ENCODE measurements at places on chromosomes 16 and 17.

GRCh38 chr16:53098526-53099317, 43.9 kb downstream of the CHD9 start:
- DNase-seq = no peak

- no peak for DNase-seq
Measured at GRCh38 chr16:81544261-81544660, 99.7 kb downstream of the CMIP start.

DNA sequence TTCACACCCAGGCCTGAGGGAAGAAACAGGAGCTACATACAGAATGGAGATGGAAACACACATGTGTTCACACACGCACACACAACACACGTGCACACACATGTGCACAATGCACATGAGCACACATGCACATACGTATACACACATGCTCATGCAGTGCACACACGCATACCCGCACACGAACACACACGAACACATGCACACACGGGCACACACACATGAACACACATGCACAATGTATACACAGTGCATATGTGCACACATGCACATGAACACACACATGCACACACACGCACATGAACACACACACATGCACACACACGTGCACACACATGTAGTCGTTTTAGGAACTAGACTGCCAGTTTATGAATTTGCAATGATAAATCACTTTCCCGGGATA, 49.3 kb upstream of the CDR2 start:
- no peak for DNase-seq

DNA sequence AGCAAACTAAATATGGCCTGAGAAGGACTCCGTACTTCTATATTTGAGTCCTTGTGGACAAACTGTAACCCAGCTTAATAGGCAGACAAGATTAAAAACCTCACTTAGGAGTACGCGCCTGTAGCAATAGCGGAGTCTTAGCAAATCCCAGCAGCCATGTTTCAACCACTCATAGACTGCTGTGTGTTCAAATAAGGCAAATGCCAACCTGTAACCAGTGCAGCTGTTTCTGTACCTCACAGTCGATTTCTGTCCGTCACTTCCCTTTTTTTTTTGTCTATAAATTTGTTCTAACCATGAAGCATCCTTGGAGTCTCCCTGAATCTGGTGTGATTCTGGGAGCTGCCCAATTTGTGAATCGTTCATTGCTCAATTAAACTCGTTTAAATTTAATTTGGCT, 30.2 kb downstream of the TANC2 start:
- DNase-seq = no peak

DNA sequence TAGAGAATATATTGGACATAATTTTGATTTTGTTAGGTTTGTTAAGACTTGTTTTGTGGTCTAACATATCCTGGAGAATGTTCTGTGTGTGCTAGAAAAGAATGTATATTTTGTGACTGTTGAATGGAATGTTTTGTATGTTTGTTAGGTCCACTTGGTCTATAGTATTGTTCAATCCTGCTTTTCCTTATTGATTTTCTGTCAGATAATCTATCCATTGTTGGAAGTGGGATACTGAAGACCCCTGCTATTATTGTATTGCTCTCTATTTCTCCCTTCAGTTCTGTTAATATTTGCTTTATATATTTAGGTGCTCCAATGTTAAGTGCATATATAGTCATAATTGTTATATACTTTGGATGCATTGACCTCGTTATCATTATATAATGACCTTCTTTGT, 33.0 kb upstream of the NKD1 start:
- no peak for DNase-seq

GRCh38 chr16:1919327-1919998, 1.2 kb upstream of the HS3ST6 start:
- no peak for DNase-seq

- no peak for DNase-seq
Measured at GRCh38 chr16:63385714-63386432, 1349.6 kb upstream of the CDH8 start.

DNA sequence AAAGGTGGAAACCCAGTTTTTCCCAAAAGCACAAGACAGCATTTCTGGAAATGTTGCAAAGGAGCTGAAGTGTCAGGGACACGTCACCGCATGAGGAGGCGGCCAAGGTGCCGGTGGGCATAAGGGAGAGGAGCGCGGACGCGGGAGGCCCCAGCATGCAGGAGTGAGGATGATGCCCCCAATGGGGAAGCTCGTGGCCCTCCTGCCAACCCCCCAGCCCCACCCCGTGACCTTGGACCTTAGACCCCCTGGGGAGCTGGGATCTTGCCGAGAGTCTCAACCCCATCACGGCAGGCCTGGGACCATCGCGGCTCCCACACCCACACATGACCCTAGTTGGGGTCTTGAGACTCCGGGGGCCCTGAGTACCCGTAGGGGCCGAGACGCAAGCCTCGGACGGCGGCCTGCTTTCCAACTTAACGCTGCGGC, 119.4 kb upstream of the METRNL start:
- DNase-seq = no peak

- DNase-seq = no peak
Measured at GRCh38 chr17:38896346-38896954, 26.6 kb downstream of the LASP1 start.

DNA sequence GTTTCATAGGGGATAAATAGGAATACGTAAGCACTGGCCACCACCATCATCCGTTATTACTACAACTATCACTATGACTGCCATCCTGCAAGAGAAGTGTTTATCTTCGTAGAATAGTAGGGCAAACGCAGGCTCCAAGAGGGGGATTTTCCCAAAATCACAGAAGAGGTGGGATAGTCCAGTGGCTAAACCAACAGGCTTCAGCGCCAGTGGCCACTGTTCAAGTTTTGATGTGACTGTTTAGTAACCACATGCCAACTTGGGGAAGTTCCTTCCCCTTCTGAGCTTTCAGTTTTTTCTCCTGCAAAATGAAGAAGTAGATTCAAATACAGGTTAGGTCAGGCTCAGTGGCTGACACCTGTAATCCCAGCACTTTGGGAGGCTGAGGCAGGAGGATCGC, 60.7 kb upstream of the GRIN2A start:
- DNase-seq = no peak

GRCh38 chr17:34203018-34203638, 52.0 kb upstream of the CCL2 start:
- no peak for DNase-seq

DNA sequence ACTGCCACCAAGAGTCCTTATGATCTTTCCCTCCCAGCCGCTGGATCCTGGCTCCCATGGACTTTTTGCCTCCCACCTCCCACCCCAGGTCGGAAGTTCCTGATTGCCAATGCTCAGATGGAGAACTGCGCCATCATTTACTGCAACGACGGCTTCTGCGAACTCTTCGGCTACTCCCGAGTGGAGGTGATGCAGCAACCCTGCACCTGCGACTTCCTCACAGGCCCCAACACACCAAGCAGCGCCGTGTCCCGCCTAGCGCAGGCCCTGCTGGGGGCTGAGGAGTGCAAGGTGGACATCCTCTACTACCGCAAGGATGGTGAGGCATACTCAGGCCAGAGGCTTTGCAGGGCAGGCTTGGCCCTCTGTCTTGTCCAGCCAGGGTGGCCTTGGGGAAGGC, 893 bp downstream of the KCNH6 start:
- DNase-seq = no peak

- DNase-seq = no peak
Measured at GRCh38 chr16:5551909-5552308, 454.3 kb upstream of the EEF2KMT start.

DNA sequence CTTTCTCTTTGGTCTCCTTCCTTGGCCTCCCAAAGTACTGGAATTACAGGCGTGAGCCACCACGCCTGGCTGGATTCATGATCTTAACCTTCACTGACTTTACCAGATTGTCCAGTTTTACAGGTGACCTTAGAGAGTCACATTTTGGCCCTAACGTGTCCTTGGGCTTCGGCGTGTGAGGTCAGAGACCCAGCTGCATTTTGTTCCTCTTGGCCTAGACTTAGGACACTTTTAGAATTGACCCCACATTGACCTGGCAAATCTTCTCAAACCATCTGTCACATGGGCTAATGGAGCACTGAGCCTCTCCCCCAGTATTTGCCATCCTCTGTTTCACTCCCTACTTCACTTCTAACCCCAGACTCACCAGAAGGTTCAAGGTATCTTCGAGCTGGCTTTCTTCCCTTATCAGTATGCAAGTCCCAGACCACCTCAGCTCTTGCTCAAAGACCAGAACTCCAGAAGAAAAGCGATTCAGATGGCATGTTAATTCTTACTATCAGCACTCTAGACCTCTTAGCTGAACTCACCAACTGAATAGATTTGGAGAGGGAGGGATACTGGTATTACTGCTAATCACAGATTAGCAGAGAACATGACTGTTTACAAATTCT, 1.7 kb upstream of the CYTH1 start:
- DNase-seq = no peak

DNA sequence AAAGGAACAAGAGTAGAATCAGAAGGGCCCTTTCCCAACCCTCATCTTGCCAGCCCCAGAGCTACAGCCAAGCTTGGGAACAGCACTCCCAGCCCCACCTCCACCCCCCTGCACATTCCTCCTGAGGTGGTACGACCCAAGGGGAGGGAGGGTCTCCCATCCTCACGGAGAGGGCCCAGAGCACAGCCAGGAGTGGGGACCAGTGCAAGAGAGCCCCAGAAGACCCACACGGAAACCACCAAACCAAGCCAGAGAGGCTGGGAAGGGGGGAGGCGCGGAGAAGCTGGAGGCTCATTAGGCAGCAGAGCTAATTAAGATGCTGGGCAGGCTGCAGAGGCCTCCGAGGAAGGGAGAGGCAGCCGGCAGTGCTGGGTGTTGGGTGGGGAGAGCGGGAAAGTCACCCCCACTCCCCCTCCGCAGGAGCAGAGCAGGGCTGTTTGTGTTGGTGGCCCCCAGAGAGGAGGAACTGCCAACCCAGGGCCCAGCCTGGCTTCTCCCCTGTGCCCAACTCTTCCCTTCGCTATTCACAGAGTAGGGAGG, 2.4 kb downstream of the CACNB1 start:
- DNase-seq = no peak

GRCh38 chr17:7974638-7975131, 27.7 kb upstream of the GUCY2D start:
- no peak for DNase-seq

DNA sequence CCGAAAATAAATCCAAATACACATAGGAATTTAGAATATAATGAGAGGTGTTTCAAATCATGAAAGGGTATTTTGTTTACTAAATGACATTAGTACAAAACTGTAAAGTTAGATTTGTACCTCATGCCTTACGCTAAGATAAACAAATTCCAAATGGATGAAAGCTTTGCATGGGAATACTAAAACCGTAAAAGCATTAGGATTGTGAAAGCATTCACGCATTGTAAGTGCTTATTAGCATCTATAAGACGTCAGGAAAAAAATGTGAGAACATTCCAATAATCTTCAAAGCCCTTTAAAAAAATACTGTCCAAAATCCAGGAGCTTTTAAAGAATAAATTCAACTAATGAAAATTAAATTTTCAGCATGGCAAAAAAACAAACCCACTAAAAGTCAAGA, 24.8 kb upstream of the ALOX15 start:
- no peak for DNase-seq

Measured in NCI-H2081 treated with DMSO at 0.1 percent for 48 hours (cell line).